Eye (tissue), 1 donor: ENCODE measurements at places on chromosomes 5 and 9.

DNA sequence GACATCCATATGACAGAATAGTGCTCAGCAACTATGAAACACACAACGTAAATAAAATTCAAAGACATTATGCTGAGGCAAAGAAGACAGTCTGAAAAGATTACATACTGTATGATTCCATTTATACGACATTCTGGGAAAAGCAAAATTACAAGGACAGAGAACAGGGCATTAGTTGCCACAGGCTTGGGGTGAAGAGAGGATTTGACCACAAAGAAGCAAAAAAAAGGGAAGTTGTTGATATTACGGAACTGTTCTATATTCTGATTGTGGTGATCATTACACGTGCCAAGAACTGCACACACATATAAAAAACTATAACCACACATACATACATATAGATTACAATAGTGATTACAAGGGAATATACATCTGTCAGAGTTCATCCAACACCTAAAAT is 24.1 kb downstream of the CDK5RAP2 start:
- DNase-seq, result no peak

- no peak for DNase-seq
Observed at GRCh38 chr5:179331591-179332375, 13.5 kb downstream of the ADAMTS2 start.

GRCh38 chr5:111704452-111705085 is 52.4 kb downstream of the NREP start:
- DNase-seq, result no peak

DNA sequence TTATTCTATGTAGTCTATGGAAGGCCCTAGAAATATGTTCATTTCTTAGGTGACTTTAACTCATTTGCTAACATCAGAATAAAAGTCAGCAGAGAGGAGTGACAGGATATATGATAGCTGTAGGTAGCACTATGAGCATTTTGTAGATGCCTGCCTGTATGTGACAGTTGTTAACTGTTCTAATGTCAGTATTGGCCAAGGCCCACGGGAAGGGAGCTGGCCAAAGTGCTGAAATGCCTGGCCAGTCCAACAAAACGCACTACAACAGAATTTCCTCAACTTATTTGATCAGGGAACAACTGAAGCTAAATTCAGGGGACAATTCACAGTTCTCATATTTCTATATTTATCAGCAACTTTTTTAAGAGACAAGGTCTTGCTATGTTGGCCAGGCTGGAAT is 20.8 kb downstream of the SV2C start:
- peak; percentile 78 for DNase-seq

DNA sequence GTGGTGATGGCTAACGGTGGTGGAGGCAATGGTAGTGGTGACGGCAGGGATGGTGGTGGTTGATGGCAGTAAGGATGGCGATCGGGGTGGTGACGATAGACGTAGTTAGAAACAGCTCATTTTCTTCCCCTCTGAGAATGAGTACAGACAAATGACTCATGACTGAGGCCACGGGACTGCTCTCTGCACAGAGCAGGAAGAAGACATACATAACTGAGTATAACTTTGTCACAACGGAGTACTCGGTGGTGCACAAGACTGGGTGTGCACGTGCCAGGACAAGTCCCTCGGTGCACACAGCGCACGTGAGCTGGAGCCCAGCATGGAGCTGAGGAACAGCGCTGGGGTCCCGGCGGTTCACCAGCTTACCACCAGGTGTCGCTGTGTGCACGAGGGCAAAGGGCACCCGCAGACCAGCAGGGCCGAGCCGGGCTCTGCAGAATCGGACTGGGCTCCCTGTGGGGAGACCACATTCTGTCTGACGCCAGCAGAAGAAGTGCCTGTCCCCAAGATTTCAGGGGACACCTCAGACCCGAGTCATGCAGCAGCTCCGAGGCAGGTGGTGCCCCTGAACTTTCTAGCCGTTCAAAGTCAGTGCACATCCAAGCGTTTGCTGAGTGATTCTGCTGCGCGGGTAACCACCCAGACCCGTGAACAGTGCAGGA is 188.6 kb downstream of the FSTL4 start:
- peak; percentile 90 for DNase-seq

- no peak for DNase-seq
Observed at GRCh38 chr5:126858441-126858840, 81.5 kb downstream of the LMNB1 start.
